ENCODE measurements at places on chromosomes 12 and 14.
A peak's percentile ranks its signal among the peaks of the same experiment; 100 is the strongest.

GRCh38 chr12:9642606-9643265 lies 26.8 kb upstream of the CLEC2D start:
- no peak for DNase-seq

- no peak for DNase-seq
Measured at GRCh38 chr14:34181338-34181737, 230.5 kb upstream of the EGLN3 start.

DNA sequence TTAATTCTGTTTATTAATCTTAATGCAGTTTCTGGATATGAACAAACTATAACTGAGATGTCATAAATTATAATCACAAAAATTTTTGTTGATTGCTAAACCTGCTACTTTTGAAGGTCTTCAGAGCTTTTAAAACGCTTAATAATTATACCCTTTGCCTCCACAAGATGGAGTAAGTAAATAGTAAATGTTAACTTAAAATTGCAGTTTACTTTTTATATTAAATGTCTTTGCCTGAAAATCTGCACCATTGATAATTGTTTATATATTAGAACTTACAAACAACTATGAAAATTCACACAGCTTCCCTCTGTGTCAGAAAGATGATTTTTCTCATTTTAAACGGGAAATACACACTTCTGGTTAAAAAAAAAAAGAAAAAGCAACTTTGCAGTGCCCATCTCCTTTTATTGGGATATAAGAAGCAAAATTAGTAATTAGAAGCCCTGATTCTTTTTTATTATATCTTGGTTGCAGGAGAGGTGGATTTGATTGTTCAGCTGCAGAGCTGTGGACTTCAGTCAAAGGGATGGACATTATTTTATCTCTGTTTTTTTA lies 35.6 kb downstream of the SCFD1 start:
- peak; percentile 37 for DNase-seq

- DNase-seq: no peak
Measured at GRCh38 chr12:75578546-75578945, 67.1 kb upstream of the KRR1 start.

DNA sequence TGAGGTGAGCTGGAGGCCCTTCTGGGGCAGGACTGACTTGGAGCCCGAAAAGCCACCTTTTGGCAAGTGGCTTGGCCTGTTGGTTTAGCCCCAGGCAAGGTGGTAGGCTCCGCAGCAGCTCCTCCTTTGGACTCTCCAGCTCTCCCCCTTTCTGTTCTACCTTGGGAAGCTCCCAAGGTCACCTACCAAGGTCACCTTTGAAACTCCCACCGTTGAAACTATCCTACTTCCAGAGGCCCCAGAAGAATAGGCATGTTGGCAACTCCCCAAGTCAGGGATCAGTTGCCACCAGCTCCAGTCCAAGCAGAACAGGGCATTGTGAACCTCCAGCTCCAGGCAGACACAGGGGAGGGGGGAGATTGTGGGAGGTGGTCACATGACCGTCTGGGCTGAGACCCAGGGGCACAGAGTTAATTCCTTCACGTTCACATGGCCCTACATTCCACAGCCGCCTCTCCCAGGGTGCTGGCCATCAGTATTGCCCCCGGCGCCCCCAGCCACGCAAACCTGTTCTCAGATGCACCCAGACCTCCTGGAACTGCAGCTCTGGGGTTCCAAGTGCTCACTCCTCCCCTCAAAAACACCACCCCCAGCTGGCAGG lies 14.4 kb downstream of the IRF2BPL start:
- DNase-seq: no peak

- DNase-seq: peak; percentile 22
Measured at GRCh38 chr12:104957719-104958000, 430 bp downstream of the SLC41A2 start.

DNA sequence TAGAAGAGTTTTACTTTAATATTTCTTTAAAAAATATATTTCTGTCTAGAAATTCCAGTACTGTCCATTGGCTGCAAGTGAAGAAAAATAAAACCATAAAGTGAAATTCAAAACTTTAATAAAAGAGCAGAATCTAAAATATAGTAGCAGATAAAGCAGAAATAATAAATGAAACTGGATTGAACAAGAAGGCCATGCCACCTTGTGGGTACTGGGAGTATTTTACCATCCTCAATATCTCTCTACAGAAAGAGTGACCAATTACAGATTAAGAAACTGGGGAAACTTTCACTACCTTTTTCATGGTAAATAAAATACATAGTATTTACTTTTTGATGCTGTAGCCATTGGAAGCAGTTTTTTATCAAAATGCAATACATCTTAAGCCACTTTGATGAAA lies 220.5 kb downstream of the BCAT1 start:
- peak; percentile 72 for DNase-seq

- DNase-seq: no peak
Measured at GRCh38 chr14:35534873-35535482, 1.0 kb downstream of the INSM2 start.

DNA sequence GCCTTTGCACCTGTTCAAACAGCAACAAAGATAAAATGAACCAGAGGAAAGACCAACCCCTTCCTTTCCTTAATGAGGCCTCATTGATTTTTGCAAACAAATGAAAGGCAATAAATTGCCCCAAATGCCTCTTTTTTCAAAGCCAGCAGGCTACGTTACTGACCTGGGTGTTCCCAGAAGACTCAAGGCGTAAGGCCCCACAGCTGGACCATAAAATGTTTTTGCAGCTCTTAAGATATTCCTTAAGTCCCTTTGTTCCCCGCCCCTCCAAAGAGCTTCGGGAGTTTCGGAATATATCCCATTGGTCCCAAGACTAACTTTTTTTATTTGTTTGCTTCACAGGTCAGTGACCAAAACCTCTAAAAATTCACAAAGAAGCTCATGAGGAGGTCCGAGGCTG lies 462.9 kb upstream of the PRICKLE1 start:
- DNase-seq: no peak

- DNase-seq: no peak
Measured at GRCh38 chr14:50018201-50018932, 98.0 kb downstream of the VCPKMT start.

GRCh38 chr12:105552056-105552455 lies 221.6 kb downstream of the C12orf75 start:
- DNase-seq: no peak

GRCh38 chr12:50527359-50527726 lies 22.6 kb downstream of the DIP2B start:
- no peak for DNase-seq

GRCh38 chr12:63276537-63277365 lies 125.8 kb upstream of the AVPR1A start:
- DNase-seq: peak; percentile 78

GRCh38 chr14:77140359-77141213 lies 1.0 kb downstream of the ZDHHC22 start:
- no peak for DNase-seq

DNA sequence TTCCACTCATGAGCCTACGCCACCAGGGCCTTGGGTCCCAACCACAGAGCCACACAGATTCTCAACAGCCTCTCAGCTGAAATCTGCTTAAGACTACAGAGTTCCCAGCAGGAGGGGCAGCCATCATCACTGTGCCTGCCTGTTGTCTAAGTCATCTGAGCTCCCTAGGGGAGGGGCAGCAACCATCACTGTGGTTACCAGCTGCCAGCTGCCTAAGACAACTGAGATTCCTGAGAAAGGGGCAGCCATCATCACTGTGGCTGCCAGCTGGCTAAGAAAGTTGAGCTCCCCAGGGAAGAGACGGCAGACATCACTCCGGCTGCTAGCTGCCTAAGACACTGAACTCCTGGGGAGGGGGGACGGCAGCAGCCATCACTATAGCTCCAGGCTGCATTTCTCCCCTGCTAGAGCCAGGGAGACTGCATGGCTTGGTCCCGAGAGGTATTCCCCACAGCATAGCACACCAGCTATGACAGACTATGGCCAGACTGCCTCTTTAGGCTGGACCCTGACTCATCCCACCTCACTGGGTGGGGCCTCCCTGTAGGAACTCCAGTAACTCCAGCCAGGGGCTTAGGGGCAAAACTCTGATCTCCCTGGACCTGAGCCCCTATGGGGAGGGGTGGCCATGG lies 37.2 kb upstream of the C14orf132 start:
- DNase-seq: no peak

DNA sequence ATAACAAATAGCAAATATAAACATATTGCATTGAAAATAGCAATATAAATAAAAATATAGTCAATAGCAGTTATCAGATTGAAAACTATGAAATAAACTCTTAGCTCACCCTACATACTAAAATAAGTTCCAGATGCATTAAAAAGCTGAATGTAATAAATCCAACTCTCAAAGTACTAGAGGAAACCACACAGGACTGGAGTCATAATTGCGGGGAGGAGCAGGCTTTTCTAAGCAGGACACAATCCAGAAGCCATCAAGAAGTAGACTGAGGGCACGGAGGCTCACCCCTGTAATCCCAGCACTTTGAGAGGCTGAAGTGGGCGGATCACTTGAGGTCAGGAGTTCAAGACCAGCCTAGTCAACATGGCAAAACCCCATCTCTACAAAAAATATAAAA lies 22.2 kb downstream of the GSC start:
- DNase-seq: no peak

DNA sequence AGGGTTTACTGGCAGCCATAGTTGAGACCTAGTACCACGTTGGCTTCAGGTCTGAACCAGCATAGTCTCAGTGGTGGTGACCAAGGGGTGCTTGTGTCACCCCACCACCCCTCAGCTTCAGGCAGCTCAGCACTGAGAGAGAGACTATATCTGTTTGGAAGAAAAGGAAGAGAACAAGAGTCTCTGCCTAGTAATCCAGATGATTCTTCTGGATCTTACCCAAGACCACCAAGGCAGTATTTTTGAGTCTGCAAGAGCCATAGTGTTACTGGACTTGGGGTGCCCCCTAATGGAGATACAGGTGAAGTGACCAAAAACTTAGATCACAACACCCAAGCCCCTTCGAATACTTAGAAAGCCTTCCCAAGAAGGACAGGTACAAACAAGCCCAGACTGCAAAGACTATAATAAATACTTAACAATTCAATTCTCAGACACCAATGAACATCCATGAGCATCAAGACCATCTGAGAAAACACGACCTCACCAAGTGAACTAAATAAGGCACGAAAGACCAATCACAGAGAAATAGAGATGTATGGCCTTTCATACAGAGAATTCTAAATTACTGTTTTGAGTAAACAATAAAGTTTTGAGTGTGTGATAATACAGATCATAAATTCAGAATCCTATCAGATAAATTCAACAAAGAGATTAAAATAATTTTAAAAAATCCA lies 107.0 kb downstream of the HELB start:
- peak; percentile 66 for DNase-seq

GRCh38 chr14:67270145-67270753 lies 29.0 kb downstream of the PALS1 start:
- DNase-seq: no peak

DNA sequence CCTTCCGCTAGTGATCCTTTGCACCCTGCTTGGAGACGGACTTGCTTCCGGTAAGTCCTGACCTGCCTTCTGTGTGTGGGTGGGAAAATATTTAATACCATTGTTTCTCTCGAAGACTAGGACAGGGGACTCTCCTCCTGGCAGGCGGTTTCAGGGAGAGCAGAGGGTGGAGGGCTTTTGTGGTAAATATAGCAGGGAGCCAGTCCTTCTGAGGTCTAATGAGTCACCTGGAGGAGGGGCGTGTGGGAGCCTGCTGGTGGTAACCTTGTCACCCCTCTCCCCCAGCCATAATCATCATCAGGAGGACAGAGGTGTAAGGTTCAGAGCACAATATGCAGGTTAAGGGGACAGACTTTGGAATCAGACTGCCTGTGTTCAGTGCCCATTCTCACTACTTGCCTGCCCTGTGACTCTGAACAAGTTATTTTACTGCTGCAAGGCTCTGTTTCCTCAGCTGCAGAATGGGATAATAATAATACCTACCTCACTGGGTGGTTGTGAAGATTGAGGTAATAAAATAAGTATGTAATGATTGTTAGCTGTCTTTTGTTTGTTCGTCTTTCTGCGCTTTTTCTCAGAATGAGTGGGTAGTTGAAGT lies 47.4 kb downstream of the SUSD6 start:
- no peak for DNase-seq

DNA sequence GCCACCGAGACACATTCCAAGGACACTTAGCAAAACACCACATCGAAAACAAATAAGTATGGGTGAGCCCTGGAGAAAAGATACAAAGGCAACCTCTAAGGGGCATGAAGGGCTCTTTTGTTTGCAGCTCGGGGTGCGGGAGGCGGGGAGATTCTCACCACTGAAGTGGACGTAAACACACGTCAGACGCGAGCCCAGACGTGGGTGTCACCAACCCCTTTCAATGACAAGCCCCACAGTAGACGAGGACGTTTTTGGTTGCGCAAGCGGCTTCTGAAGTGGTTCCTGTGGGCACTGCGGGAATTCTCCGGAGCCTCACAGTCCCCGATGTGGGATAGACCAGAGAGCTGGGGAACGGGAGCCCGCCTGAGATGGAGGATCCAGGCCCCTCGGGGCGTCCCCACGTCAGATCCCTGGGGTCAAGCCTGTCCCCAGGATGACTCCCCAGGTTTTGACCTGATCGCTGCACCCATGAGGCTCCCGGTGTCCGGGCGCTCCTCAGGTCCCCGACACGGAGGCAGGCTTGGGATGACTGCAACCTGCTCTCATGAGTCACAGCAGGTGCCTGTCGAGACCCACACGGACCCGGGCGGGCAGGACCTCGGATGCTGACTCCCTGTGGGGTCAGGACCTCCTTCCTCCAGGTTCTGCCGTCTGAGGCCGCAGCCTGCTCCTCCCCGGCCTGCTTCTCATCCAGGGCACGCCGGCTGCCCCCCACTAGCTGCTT lies 20.3 kb upstream of the ADGRD1 start:
- no peak for DNase-seq

GRCh38 chr12:9634177-9634803 lies 26.6 kb upstream of the KLRB1 start:
- DNase-seq: peak; percentile 89

DNA sequence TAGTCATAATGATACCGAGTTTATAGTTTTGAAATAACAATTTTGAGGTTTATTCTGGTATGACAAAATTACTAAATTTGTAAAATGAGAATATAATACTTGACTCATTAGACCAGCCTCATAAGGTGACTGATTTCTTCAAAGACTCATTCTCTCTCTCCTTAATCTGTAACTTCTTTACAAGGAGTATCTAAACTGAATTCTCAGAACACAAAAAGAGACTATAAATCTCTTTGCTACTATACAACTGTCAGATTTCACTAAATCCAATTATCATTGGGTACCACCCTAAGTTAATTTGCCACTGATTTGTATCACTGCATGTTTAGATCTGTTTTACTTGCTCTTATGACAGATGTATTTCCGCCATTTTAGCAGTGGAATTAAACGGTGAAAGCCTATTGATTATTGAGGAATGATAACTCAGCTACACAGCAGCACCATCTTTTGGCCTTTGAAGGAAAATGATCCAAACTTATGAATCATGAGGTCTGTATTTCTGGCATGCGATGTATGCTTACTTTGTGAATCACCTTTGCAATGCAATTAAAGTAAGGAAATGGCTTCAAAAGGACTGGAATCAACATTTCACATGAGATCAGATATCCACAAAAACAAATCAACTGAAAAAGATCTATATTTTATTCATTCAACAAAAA lies 161.2 kb downstream of the RERGL start:
- DNase-seq: peak; percentile 18

Measured in NAMALWA (cell line).